ENCODE measurements at places on chromosomes 13 and 19.

GRCh38 chr13:62302341-62302740, 886.7 kb upstream of the PCDH20 start:
- no peak for DNase-seq

GRCh38 chr13:100565286-100565685, 23.3 kb downstream of the GGACT start:
- DNase-seq = no peak

- no peak for DNase-seq
These were observed 785.6 kb upstream of the KLHL1 start for GRCh38 chr13:70893832-70894231.

DNA sequence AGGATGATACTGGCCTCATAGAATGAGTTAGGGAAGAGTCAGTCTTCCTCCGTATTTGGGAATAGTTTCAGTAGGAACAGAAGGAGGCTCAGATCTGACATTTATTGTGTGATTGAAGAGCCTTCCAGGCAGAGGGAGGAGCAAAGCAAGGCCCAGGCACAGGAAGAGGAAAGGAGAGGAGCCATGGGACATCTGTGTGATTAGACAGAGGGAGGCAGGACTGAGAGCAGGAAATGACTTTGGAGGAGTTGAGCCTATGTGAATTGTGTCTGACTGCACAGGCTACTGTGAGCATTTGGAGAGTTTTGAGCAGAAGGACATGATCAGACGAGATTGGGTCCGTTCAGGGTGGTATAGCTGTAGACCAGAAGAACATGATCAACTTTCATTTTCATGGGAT, 8.5 kb downstream of the SIGLEC7 start:
- DNase-seq = no peak

- DNase-seq = no peak
These were observed 29.2 kb downstream of the ZNF546 start for GRCh38 chr19:40025938-40026596.

DNA sequence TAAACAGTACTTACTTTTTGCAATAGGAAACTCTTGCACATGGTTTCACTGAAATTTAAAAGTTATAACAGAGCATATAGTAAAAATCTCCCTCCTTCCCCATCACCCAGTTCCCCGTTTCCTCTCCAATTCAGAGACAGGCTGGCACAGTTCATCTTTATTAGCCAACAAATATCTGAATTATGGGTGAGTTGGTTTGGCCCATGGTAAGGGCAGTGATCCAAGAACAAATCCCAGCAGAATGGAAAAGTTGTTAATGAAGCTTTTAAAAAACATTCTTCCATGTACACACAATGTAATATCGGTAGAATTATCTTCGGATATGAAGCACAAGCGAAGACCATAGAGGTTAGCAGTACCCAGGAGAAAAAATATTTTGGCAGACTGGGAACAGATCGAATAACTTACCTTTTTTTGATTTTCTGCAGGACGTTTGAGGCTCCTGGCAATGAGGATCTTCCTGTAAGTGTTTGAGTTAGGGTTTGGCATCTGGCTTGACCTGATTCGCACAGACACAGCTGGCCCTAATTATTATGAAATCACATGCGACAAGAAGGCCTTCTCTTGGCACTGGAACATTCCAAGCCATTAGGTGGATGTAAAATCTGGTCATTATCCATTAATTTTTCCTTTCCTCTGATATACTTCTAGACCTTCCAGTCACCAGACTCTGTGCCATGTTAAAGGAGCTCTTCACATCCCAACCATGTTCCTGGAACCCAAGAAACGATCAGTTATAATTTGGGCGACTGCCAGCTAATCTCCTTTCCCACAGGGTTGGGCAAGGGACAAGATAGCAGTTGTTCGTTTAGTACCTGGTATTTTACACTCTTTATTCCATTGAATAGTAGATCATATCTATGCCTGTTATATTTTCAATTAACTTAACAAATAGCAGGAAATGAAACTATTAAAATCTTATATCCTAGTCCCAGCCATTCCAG, 139.4 kb upstream of the TSC22D1 start:
- no peak for DNase-seq

- no peak for DNase-seq
These were observed 42.1 kb downstream of the STK24 start for GRCh38 chr13:98534821-98535220.

DNA sequence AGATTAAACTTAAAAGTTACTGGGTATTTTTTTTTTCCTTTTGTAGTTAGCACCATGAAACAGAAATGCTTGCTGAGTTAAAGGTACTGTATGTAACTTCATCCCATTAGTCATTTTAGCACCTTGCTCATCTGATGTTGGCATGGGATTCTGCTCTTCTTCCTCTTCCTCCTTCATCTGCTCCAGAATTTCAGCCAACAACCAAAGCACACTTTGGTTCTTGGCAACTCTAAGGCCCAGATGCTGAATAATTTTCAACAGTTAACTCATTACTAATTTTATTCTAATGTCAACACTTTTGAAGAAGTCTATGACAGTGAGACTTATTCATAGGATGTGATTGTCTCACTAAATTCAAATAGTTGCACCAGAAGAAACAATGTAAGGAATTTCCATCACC, 359.2 kb downstream of the KCTD12 start:
- DNase-seq = peak; percentile 35

- peak; percentile 61 for DNase-seq
These were observed 666 bp downstream of the SAMD1 start for GRCh38 chr19:14089662-14090508.

DNA sequence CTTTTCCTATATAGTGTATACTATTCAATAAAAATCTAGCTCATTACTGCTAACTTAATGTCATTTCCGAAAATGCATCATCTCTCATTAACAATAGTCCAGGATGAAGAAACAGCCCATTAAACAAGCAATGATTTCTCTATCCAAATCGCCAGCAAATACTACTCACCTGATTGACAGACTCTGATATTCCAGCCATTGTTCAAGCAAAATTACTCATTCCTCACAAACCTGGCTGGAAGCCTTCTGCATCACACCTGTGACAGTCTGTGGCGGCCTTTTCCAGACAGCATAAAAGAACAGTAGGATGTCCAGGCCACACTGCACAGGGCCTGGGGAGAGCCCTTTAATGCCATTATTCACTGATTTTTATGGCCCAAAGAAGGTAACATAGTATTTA, 115.9 kb downstream of the ABCC4 start:
- DNase-seq = no peak

- peak; percentile 23 for DNase-seq
These were observed 33.6 kb downstream of the ZNF701 start for GRCh38 chr19:52603558-52604207.

GRCh38 chr19:23440207-23440606, 44.9 kb upstream of the ZNF91 start:
- no peak for DNase-seq

- DNase-seq = no peak
These were observed 7.0 kb upstream of the LRP3 start for GRCh38 chr19:33187183-33187540.

GRCh38 chr19:50669302-50670101, 20.3 kb downstream of the C19orf81 start:
- peak; percentile 10 for DNase-seq

DNA sequence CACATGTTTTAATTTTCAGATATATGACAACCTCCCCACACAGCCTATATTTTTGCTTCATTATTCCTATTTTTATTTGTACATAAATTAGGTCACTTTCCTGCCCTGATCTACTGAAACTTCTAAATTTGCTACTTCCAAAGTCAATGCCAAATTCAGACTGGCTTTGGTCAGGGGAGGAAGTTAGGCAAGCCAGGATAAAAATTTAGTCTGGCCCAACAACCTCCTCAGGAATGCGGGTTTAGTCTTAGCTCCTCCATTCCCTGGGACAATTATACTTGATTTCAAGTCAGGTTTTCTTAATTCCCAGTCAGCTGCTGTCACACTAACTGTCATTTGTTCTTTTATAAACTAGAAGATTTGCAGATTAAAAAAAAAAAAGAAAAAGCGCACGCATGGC, 84.3 kb downstream of the TM9SF2 start:
- no peak for DNase-seq

GRCh38 chr19:58573658-58574164, 576 bp upstream of the MZF1 start:
- no peak for DNase-seq

GRCh38 chr13:109794095-109794494, 7.7 kb upstream of the IRS2 start:
- no peak for DNase-seq

DNA sequence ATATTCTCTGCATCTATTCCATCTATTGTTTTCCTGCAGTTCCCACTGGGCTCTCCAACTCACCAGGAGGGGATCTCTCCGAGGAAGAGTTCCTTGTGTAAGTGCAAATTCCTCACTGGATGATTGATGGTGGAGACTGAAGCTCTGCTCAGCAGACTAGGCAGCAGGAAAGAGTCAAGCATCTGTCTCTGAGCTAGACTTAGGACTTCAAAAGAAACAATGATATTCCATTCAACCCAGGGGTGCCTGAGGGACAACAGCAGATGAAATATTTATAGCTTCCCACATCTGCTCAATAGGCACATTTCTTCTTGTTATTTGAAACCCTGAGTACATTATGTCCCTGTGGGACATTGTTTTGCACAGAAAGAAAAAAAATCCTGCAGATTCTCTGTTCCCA, at the start of the genes OR7A5 and OR7C1:
Gene OR7A5, minus strand, starts transcription at position 175 of the 400 bp plus-strand sequence. CDS start 6,944 bp downstream, outside the sequence.
Gene OR7C1, minus strand, starts transcription at position 175 of the 400 bp plus-strand sequence. CDS start 35,049 bp downstream, outside the sequence.
- DNase-seq = no peak

DNA sequence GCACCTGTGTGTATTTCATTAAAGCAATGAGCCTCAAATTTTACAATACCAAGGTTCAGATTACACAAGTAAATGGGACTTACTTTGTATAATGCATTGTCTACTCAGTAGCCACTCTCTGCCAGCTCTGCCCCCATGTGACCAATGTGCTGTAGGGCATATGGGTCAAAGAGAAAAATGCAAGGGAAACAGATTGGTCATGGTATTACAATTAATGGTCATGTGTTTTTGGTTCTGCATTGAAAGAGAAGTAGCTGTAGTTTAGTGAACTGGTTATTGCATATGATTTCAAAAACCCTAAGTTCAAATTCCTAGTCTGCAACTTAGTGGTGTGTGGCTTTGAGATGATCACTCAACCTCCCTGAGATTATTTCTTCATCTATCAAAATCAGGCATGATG, 545.4 kb downstream of the SUCLA2 start:
- DNase-seq = peak; percentile 20

DNA sequence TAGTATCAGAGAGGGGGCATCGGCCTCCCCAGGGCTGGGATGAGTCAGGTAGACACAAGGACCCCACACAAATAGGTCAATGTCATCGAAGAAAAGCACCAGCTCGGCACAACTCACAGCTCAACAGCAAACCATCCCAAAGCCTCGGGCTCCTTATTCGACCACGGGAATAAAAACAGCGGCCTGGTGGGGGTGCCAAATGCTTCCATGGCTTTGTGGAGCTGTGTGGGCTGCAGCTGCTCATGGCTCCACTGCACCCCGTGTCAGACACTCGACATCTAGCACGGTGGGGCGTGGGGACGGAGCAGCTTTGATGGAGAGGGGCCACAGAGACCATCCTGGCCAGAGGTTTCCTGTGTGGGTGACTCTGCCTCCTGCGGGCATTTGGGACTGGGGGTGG, 212.5 kb upstream of the SOX1 start:
- no peak for DNase-seq

- no peak for DNase-seq
These were observed at the start of gene DLL3 for GRCh38 chr19:39498798-39499642. DLL3 (plus strand) TSS chr19:39498947; CDS start chr19:39498975, 28 bp downstream.

- no peak for DNase-seq
These were observed 70.4 kb downstream of the SLITRK6 start for GRCh38 chr13:85728811-85729210.

DNA sequence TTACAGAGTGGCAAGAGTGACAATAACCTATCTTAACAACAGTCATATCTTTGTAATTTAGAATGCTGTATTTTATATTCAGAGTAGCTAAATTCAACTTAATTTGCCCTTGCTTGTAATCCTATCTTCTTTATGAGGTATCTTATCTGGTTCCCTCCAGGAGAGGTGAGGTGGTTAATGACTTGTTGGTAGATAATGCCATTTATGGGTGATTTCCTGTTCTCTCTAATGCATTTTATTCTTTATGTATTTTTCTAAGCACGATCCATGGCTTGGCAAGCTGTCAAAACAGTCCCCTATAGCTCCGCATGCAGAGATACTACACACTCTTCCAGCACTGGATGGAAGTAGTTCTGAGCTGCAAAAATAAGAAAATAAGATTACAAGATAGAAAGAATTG, 267.9 kb downstream of the LMO7 start:
- DNase-seq = no peak

GRCh38 chr19:35392742-35393715, 22.2 kb downstream of the GPR42 start:
- DNase-seq = no peak

- DNase-seq = no peak
These were observed 33.2 kb downstream of the PAK4 start for GRCh38 chr19:39158646-39159260.

GRCh38 chr19:43939557-43940260, 4.6 kb upstream of the ZNF45 start:
- no peak for DNase-seq

GRCh38 chr19:50624949-50625600, 14.6 kb downstream of the SYT3 start:
- DNase-seq = no peak

GRCh38 chr19:4172861-4173473, 9.4 kb downstream of the SIRT6 start:
- peak; percentile 43 for DNase-seq

- DNase-seq = no peak
These were observed 13.2 kb upstream of the URI1 start for GRCh38 chr19:29928831-29929230.

GRCh38 chr13:48775804-48776203, 122.1 kb downstream of the CYSLTR2 start:
- peak; percentile 97 for DNase-seq

DNA sequence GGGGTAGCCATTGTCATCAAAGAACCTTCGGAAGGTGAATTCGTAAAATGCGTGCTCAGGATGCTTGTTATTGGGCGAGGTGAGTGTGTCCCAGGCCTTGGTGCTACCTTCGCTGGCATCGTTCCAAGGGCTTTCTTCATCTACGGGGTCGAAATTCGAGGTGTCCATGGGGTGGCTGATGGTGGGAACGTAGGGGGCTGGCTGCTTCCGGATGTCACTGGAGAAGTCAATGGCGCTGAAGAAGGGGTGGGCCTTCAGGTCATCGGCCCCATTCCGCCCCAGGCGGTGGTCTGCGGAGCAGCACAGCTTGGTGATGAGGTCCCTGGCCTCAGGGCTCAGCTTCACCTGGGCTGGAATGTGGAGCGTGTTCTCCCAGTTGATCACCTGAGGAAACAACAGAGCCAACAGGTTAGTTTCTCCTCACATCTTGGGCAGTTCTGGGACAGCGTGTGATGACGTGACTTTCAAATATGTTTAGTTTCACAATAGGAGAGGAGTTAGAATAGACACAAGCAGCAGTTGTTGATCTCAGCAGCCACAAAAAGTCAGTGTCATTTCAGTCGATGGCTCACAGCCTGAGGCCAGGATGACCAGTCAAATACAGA, 72.5 kb upstream of the XPO4 start:
- DNase-seq = no peak

DNA sequence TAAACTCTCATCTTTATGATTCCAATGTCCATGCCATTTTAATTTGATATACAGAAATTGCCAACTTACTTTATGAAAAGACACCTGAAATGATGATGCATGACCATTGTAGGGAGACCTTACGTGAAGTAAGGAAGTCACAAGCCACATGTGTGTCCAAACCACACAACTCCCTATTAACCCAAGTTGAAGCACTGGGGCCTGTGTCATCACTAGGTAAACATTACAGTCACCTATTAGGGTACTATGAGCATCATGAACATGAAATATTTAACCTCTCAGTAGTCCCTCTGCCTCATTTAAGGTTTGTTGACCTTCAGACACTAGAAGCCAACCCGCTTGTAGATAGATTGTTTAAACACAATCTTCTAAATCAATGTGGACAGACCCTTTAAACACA, 576.9 kb downstream of the IRS2 start:
- no peak for DNase-seq

GRCh38 chr13:61463024-61463423, 47.4 kb upstream of the PCDH20 start:
- DNase-seq = no peak

Measured in fibroblast of skin of back (primary cell).